ENCODE measurements at places on chromosomes 3 and 15.

- no peak for DNase-seq
These were observed 13.0 kb downstream of the CPN2 start for GRCh38 chr3:194337965-194338753.

DNA sequence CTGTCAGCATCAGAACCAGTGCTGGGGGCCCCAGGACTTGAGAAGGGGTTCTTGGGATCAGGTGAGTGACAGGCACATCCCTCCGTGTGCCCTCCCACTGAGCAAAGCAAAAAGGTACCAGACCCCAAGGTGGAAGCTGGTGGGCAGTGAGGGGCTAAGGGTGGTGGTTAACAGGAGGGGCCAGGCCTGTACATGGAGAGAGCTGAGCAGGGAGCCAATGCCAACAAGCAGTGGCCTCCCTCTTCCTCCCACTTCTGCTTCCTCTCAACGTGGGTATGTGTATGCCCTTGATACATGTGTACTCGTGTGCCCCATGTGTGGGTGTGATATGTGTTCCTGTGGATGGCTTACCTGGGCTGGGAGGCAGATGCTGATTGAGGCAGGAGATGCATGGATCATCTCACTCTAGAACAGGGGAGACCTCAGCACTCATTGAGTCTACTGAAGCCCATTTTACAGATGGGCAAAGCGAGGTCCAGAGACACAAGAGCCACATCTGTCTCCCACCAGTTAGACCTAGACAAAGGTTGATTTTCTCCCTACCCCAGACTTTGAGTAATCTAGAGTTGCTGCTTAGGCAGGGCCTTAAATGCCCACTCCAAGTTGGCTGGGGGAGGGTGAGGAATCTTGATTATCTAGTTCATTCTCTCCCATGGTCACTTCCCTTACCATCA, 945 bp downstream of the VIPR1 start:
- DNase-seq = no peak

DNA sequence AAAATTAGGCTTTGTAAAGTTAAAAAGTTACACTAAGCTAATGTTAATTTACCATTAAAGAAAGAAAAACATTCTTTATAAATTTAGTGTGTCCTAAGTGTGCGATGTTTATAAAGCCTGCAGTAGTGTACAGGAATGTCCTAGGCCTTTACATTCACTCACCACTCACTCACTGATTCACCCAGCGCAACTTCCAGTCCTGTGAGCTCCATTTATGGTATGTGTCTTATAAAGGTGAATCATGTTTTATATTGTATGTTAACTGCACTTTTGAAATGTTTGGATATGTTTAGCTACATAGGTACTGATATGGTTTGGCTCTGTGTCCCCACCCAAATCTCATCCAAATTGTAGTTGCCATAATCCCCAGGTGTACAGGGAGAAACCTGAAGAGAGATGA, 549.7 kb upstream of the EPHA6 start:
- no peak for DNase-seq

DNA sequence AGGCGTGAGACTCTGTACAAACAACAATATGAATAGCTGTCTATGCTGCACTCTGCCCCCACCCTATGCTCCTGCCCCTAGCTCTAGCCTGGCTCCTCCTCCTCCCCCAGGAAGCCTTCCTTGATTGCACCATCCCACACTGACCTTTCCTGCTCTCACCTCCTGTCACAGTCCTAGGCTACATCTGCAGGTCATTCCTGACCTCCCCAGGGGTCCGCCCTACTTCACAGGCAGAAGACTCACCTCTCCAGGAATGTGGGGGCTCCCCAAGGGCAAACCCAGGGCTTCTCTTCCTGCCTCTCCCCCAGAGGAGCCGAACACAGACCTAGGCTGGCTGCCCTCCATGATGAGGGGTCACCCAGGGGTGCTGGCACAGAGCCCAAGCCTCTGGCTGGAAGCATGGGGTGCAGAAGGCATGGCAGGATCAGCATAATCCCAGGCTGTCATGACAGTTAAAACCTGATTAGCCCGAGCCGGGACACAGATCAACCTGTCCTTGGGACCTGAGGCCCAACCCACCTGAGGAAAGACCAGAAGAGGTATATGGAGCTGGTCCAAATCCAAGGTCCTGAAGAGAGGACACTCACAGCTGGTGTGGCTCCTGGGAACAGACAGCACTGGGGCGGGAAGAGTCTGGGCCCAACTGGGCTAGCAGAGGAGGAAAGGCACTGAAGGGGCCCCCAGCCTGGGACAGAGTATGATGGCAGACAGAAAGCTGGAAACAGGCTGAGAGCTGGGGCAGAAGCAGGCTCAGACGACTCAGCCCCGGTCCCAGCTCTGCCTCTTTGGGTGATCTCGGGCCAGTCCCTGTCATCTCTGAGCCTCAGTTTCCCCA, 5.9 kb downstream of the SEMA7A start:
- DNase-seq = no peak

GRCh38 chr15:73378089-73378488, 9.3 kb upstream of the HCN4 start:
- DNase-seq = no peak

GRCh38 chr3:101940521-101941317, 91.4 kb downstream of the NFKBIZ start:
- DNase-seq = no peak

- DNase-seq = no peak
These were observed 31.9 kb upstream of the CFAP161 start for GRCh38 chr15:81101894-81102815.

DNA sequence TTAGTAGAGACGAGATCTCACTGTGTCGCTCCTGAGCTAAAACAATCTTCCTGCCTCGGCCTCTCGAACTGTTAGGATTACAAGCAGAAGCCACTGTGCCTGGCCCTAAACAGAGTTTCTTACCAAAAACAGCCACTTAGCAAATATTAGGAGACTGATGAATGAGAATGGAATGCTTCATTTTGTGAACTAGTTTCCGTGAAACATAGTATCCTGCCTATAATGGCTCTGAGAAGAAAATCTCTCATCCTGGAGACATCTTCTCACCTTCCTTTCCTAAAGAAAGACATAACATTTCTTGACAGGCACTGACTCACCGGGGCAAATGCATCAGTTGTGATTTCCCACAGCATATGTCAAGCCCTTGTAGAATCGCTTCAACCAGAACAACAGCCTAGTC, 44.9 kb downstream of the GJD2 start:
- DNase-seq = no peak

- DNase-seq = no peak
These were observed 171.1 kb upstream of the CCDC54 start for GRCh38 chr3:107206141-107206540.

- DNase-seq = no peak
These were observed 300.7 kb upstream of the SATB1 start for GRCh38 chr3:18725668-18726407.
